Activated CD4-positive, alpha-beta T cell treated with anti-CD3 and anti-CD28 coated beads for 1 hour (primary cell): ENCODE measurements at places on chromosomes 2 and 18.

DNA sequence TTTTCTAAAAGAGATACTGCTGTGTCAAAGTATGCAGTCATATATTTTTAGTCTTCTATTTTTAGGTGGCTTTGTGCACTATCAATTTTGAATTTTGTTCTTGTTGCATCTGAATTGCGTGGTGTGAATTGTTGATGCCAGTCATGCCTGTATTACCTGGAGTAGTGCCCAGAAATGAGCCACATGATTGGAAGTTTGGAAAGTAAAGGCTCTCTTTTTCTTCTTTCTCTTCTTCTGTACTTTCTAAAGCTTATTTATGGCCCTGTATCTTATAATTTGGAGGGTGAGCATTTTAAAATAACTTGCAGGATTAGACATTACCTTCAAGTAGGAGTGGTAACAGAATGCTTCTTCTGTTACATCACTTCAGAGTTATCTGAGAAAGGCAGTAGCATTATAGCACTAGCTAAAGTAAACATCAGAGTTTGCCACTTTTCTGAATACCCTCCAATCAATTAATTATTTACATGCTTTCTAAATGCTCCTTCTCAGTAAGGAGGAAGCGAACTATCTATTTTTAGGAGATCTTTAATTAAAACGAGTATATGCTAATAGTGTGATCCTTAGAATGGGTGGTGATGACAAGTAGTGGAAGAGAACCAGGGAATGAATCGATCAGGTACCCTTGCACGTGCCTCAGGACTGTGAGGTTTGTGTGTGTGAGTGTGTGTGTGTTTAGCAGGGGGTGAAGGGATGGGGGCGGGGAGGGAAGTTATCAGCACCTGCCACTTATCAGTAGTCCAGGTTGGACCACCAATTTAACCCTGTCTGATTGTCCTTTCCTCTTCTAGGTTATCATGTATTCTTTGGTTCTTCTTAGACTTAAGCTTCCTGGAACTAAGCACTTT lies 112.5 kb downstream of the MAP3K20 start:
- no peak for DNase-seq

- DNase-seq, result no peak
Measured at GRCh38 chr18:12722731-12723130, 19.9 kb downstream of the PSMG2 start.

DNA sequence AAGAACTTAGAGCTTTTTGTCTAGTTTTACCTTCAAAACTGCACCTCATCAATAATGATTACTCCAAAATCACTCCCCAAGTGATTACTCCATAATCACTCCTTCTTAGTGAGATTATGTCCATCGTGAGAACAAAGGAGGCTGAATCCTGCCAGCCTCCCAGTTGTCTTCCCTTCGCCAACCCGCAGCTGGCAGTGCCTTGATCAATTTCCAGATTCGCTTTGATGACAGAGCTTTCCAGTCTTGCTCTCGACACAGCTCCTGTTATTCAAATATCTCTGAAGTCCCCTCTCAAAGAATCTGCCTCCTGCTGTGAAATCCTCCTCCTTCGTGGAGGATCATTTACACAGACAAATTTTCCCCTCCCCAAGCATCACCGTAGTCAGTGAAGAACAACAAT lies 237.7 kb downstream of the EIPR1 start:
- no peak for DNase-seq

- DNase-seq, result no peak
Measured at GRCh38 chr18:78716022-78716421, 263.6 kb upstream of the SALL3 start.

- no peak for DNase-seq
Measured at GRCh38 chr2:124649001-124649400, 623.9 kb downstream of the CNTNAP5 start.

GRCh38 chr2:181910028-181910831 lies 18.7 kb downstream of the ITPRID2 start:
- no peak for DNase-seq

DNA sequence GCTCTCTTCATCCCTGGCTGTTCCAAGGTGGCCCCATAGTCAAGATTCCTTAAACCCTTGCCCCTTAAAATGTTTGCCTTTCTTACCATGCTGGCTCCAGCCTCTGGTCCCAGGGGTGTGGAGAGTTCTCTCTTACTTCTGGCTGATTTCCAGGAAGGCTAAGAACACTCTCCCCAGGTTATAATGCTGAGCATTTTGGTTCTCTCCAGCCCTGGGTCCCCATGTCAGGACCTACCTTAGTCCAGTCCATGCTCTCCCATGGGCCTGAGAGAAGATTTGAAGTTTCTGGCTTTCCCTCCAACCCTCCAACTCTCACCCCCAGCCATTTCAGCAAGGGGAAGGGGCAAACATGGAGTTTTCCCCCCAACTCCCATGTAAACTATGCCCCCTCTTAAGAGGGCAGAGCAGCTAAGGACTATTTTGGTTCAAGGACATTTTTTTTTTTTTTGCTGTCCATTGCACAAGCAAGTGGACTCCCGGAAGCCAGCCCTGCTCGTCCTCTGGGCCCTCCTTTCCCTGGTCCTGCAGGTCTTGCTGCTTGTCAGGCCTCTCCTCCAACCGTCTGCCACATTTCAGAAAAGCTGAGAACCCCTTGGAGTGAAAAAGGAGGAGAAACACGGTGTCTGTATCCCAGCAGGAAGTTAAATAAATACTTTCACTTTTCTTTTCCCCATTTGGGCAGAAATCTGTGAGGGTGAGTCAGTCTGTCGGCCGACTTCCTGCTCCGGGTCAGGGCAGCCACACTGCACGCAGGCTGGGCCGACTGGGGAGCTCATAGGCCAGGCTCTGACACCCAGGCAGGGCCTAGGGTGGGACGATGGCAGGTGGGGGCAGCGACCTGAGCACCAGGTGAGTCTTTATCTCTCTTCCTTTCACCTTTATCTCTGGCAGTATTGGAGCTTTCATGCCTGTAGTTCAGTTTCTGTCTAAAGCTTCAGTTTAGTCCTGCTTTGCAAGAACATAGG lies at the start of gene SP140L:
SP140L (plus strand) TSS at position 741 of the 965 bp plus-strand sequence; CDS start at position 818, 77 bp downstream.
- DNase-seq, result peak; percentile 73

GRCh38 chr18:58223717-58224424 lies 179.8 kb downstream of the NEDD4L start:
- DNase-seq, result no peak

GRCh38 chr2:128560718-128561117 lies 242.1 kb upstream of the HS6ST1 start:
- no peak for DNase-seq

- no peak for DNase-seq
Measured at GRCh38 chr2:116669782-116670181, 1144.7 kb upstream of the DDX18 start.

- DNase-seq, result no peak
Measured at GRCh38 chr2:68663371-68664156, 20.2 kb downstream of the PROKR1 start.

DNA sequence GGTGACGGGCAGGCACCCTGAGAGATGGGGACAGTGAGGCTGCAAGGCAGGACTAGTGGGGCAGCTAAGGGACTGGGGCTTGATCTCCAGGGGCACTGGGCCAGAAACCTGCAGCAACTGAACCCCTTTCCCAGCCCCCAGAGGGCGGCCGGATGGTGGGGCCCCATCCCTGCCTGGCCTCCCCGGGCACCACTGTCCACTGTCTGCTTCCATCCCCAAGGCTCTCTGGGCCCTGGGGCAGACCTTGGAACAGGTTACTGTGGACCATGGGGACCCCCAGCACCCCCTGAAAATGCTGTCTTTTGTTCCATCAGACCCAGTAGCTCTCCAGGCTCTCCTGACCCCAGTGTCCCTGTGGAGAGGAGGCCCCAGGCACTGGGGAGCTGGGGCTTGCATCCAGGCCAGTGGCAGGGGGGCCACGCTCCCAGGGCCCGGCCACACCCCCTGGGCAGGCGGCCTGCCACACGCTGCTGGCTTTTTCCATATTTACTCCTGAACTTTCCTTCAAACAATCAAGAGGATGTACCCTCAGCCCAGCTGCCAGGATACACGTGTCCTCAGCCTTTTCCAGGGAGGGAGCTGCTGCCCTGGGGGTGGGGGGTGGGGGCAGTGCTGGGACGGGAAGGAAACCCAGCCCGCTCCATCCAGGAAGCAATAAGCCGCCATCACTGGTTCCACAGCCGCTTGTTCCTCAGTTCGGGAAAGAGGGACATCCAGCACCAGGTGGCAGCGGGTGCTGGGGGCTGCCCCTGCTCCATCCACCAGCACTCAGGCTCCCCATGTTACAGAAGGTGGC lies 102.3 kb upstream of the ODC1 start:
- no peak for DNase-seq

- DNase-seq, result no peak
Measured at GRCh38 chr2:88841224-88841929, 149.9 kb downstream of the RPIA start.

DNA sequence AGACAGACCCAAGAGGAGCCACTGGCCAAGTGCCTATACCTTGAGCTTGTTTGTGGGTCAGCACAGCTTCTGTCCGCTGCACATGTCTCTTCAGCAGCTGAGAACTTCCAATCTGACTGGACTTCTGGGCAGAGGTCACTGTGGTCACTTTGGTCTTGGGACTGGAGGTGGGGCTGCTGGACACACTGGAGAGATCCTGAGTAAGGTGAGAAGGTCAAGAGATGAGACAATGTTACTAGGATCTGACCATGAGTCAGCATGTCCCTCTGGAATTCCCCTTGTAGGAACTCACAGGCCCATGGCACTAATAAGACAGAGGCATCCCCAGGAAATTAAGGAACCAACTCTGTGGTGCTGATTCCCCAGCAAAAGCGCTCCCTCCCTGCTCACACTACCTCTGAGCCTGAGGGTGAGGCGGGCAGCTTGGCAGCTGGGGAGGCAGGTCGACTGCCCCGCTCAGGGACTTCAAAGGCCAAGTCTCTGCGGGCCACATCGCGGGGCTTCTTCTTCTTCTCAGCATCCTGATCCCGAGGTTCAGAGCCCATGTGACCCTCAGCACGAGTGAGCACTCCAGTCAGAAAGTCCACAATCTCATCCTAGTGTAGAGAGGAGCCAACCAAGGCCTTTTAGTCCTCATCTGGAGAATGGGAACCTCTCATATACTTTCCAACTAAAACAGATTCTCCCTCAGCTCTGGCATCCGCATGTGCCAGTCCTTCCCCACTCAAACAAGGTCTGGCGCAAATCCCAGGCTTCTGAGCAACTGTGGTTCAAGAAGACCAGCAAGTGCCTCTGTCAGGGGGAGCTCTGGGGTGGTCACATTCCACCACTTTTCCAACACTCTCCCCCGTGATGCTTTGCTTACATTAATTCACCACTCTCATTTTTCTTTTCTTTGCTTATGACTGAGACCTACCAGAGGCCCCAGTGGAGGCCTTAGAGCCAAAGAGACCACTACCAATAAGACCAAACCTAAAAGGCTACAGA lies 29.4 kb downstream of the KANSL3 start:
- DNase-seq, result no peak

GRCh38 chr2:118661179-118661578 lies 186.3 kb downstream of the EN1 start:
- DNase-seq, result no peak

DNA sequence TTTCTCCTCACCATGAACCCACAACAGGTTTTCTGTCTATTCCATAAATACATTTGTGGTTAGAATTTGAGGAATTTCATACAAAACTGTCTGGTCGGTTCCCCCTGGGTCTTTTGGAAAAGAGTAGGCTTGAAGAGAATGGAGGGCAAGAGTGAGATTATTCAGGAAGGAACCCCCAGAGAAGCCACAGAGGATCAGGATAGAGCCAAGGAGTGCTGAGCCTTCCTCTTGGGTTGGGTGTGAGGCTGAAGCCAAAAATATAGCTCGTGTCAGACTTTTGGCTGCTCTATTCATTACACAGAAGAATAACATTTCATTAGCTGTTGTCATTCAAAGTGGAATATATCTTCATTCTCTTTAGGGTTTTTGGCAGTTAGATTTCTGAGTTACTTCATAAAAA lies 45.9 kb upstream of the YES1 start:
- DNase-seq, result no peak

DNA sequence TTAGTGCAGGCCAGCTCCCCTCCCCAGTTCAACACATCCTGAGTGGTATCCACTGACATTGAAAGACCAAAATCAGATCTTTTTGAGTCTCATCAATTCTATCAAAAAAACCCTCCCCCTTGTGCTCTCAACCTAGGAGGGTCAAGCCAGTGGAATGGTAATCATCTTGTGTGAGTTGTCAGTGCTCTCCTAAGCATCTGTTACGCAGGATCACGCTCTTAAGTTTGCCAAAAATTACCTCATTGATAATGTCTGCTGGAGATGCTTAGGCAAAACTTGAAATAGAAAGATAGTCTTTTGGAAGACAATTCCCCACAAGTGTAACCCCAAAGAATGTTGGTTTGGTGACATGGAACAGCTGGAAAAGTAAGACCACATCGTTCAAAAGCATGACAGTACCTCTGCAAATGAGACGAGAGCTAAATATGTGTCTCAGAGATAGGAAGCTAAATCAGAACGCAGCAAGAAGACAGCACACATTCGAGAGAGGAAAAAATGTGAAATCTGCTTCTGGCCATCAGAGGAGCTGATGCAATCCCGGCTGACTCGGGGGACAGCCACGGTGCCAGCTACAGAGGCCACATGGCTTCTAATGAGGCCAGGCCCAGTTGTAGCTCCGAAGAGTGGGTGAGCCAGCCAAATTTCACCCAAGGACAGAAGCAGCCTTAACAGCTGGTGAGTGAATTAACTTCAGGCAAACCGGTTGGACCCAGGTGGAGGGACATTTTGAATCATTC lies 753.9 kb downstream of the RNF144A start:
- no peak for DNase-seq

DNA sequence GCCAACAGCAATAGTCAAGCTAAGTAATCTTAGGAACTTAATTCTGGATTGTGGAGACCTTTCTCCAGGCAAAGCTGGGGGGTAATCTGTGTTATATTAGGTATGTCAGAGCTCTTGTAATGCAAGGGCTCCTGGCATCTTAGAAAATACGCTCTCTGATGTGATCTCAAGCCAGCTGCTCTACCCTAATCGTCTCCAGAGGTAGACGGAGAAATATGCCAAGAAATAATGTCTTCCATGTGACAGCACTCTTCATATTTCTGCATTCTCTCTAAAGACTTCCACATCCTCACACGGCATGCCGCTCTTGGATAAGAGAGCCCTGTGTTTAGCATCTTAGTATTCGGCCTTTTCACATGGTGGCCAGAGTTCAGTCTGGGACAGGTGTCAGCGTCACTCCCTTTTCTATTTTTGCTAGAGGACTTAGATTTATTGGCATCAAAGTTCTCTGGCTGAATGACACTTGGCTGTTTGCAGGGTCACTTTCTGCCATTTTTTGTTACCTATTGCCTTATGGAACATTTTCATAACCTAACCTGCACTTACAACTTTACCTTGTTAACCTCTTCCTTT lies 25.2 kb downstream of the CAPN13 start:
- no peak for DNase-seq

DNA sequence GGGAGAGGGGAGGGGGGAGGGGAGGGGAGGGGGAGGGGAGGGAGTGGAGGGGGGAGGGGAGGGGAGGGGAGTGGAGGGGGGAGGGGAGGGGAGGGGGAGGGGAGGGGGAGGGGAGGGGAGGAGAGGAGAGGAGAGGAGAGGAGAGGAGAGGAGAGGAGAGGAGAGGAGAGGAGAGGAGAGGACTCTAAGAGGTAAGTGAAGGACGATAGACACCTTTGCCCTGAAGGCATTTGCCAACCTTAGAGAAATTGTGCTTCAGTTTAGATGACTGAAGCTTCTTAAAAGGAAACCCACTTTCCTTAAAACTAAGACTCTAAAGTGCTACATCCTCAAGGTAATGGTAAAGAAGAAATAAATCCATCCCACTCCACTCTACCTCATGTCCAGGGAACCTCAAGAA lies 19.2 kb downstream of the GPR75 start:
- DNase-seq, result no peak

GRCh38 chr2:14134771-14135170 lies 497.7 kb upstream of the LRATD1 start:
- DNase-seq, result no peak

- DNase-seq, result no peak
Measured at GRCh38 chr2:202771741-202772460, 99.7 kb downstream of the ICA1L start.
